ENCODE measurements at places on chromosomes 1 and 21.

GRCh38 chr1:162386292-162387225, 5.0 kb downstream of the C1orf226 start:
- DNase-seq, result no peak

- no peak for DNase-seq
These were observed 32.3 kb downstream of the DOP1B start for GRCh38 chr21:36188937-36189336.

GRCh38 chr1:220902916-220903315, 23.7 kb downstream of the HLX start:
- no peak for DNase-seq

DNA sequence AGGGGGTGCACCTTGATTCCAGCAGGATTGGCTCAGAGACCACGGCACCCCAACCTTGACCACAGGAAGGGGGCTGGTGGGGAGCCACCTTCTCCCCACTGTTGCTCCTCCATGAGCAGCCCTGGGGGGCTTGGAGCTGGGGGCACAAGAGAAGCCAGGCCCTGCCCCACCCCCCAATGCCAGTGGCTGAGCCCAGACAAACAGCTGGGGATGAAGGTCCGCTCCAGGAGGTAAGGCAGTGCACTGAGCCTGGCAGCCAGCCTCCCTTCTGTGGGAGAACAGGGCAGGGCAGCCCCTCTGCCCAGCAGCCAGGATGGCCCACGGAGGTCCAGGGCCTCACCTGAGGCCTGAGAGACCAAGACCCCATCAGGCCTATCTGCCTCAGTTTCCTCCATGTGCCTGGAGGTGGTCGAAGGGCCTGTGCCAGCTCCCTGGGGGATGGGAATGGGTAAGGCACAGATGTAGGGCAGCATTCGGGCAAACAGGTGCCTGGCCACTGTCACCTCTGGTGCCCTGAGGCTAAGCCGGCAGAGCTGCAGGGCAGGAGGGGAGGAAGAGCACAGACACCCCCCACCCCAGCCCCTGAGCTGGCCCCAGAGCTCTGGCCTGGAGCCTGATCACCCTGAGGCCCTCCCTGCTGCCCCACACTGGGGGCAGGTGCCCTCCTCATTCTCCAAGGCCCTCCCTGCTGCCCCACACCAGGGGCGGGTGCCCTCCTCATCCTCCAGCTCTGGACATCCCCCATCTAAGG, 7.1 kb downstream of the ITGB2 start:
- DNase-seq, result no peak

DNA sequence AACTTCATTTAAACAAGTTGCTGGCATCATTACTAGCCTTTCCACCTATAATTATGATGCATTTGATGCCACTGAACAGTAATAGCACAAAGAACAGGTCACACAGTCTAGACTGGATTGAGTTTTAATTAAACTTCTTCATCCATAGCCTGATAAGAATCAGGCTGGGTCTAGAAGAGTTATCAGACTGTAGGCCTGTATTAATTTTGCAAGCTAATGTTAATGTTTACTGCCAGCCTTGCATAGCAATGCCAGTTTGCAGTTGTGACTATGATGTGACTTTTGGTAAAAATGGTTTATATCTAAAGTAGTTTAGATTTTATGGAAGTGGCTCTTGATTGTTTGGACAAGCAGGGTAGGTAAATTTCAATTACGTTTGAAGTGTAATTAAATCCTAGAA, 68.0 kb downstream of the PRKAA2 start:
- no peak for DNase-seq

Data from NCI-H1436 treated with DMSO at 0.1 percent for 48 hours (cell line).